Epithelial cell of prostate (primary cell): ENCODE measurements at places on chromosomes 4 and X.
A peak's percentile ranks its signal among the peaks of the same experiment; 100 is the strongest.

DNA sequence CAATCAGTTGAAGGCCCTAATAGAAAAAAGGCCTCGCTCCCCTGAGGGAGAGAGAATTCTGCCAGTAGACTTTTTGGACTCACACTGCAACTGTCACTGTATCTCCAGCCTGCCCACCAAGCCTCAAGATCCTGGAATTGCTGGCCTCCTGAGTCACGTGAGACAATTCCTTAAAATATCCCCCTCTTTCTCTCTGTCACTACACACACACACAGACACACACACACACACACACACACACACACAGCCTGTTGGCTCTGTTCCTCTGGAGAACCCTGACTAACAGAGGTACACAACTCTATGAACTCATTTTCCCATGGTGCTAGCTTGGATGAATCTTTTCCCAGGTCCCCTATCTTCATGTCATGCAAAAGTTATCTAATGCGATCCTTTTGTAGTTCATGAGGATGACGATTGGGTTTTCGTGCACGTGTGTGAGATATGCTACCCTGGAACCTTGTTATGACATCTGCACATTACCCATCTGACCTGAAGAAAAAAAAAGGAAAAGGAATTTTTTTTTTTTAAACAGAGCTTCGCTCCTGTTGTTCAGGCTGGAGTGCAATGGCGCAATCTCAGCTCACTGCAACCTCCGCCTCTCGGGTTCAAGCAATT is 13.7 kb downstream of the CLRN2 start:
- DNase-seq = no peak

DNA sequence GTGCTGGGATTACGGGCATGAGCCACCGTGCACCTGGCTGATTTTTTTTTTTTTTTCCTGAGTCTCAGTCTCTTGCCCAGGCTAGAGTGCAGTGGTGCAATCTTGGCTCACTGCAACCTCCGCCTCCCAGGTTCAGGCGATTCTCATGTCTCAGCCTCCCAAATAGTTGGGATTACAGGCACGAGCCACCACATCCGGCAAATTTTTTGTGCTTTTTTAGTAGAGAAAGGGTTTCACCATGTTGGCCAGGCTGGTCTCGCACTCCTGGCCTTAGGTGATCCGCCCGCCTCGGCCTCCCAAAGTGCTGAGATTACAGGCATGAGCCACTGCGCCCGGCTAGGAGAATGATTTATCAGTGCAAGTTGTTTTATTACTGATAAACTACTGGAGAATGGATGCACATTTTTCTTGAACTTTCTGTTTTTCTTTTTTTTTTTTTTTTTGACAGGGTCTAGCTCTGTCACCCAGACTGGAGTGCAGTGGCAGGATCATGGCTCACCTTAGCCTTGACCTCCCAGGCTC is 39.7 kb upstream of the DHRSX start:
- no peak for DNase-seq

GRCh38 chrX:47992095-47992380 is 11.8 kb downstream of the ZNF182 start:
- no peak for DNase-seq

GRCh38 chr4:182150645-182151044 is 92.6 kb upstream of the TENM3 start:
- DNase-seq = no peak

DNA sequence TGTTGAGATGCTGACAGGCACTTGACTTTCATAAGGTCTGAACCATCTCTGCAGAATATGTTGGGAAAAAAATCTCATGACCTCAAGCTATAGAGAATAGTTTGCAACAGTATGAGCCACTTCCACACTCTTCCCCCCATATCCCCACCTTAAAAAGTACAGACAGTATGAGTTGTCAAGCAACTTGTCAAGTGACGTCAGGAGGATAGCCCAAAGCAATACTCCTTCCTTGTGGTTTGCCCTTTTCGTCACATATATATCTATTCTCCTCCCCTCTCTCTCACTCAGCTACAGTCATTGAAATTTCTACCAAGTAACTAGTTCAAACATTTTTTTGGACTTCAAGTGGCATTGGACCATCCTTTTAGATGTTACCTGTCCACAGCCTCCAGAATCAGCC is 67.7 kb downstream of the MCF2 start:
- DNase-seq = no peak

DNA sequence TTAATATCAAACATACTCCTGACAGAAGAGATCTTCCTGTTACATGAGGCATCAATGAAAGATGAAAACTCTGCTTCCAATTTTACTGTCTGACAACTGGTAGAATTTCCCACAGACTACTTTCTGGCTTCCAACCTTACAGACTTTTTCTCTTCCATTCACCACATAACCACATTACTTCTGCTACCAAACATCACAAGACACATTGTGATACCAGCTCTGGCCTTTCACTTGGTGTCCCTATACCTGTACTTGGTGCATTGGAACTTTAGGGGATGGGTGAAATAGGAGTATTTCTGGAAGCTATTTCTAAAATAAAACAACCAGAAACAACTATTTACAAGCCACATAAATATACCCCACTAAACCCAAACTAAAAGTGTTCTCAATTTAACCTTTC is 20.5 kb downstream of the AMTN start:
- DNase-seq = no peak

DNA sequence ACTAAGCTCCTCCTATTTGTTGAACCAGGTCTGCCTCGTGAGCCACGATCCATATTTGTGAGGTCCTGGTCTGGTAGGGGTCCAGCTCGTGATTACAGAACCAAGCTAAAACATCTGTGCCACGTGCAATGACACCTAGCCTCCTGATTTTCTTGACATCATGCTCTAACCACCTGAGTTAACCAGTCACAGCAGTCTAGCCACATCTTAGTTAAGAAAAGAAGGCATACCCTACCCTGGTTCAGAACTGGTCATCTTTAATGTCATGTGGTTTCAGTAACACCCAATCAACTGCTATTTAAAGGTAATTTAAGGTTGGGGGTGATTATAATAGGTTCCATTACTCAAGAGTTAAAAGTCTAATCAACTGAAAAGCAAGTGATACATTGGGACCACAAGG is 28.4 kb downstream of the ARHGEF6 start:
- no peak for DNase-seq

DNA sequence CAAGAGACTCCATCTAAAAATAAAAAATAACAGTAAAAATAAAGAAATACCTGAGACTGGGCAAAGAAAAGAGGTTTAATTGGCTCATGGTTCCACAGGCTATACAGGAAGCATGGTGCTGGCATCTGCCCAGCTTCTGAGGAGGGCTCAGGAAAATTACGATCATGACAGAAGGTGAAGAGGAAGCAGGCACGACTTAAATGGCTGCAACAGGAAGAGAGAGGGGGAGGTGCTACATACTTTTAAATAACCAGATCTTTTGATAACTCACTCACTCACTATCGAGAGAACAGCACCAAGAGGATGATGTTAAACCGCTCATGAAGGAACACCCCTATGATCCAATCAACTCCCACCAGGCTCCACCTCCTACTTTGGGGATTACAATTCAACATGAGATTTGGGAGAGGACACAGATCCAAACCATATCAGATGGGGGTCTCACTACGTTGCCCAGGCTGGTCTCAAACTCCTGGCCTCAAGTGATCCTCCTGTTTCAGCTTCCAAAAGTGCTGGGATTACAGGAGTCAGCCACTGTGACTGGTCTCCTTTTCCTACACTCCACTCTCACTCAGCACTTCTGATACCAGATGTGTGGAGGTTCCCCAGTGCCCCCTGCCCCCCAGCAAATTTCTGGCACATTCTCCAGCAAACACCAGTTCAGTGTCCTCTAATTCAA is 11.9 kb upstream of the ZNF157 start:
- no peak for DNase-seq

DNA sequence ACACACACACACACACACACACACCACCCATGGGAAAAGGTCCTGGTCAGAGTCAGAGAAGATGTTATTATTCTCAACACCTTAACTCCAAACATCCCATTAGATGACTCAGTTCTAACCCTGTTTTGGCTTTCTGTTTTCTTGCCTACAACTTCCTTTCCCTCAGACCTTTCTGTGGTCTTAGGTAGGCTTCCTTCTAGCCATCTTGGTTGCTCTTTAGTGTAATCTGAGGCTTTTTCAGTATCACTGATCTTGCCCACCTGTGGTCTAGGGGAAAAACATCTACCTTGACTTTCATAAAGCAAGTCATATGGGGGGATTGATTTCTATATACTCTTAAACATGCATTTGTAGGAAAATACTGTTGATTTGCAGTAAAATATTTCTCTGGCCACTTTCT is 56.9 kb downstream of the ATG4A start:
- DNase-seq = no peak

- no peak for DNase-seq
Observed at GRCh38 chr4:105145903-105146275, 787 bp upstream of the TET2 start.

DNA sequence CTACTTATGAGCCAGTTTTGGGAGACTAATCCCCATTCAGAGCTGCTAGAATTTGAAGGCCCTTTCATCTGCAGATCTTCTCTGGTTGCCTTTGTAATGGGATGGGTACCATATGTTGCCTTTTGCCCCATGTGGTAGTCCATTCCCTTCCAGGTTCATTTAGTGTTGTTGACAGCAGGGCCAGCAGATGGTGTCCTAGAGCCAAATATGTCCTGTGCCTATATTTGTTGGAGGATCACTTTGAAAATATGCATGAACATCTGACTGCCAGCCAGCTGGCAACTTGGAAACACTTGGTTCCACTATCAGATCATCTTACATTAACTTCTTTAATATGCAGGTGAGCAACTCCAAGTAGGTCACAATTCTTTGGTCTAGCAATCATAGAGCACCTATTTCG is 30.4 kb downstream of the CFAP299 start:
- DNase-seq = peak; percentile 29

DNA sequence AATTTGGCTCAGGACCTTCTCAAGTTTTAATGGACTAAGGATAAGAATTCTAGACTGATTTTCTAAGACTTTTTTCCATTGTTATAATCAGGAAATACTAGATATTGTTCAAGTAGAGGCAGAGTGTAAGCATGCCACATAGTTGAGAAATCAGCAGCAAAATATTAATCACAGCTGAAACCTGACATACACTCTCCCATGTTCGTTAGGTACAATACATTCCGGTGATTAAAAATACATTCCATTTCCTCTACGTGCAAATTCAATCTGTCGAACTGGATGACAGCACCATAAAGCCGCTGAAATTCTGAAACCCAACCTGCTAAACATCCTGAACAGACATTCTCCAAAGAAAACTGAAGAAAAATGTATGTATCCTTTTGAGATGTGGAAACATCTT is 587.6 kb upstream of the DIPK2B start:
- no peak for DNase-seq

GRCh38 chr4:118981839-118982381 is 93.3 kb downstream of the SYNPO2 start:
- no peak for DNase-seq

- DNase-seq = no peak
Observed at GRCh38 chr4:152206185-152206584, 329.7 kb downstream of the FBXW7 start.

- no peak for DNase-seq
Observed at GRCh38 chr4:19756661-19757060, 495.0 kb upstream of the SLIT2 start.

GRCh38 chrX:10072786-10073568 is 83.8 kb upstream of the CLCN4 start:
- no peak for DNase-seq

GRCh38 chr4:109385260-109385659 is 48.4 kb upstream of the SEC24B start:
- DNase-seq = no peak

DNA sequence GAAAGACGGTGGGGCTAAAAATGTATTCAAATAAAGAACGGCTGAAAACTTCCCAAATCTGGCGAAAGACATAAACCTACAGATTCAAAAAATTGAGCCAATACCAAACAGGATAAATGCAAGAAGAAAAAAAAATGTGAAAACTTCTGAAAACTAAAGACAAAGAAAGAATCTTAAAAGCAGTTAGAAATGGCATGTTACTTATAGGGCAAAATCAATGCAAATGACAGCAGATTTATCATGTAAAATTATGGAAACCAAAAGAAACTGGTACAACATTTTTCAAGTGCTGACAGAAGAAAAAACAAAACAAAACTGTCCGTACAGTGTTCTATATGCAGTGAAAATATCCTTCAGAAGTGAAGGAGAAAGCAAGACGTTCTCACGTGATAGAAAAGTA is 239.0 kb downstream of the PDGFC start:
- DNase-seq = no peak

DNA sequence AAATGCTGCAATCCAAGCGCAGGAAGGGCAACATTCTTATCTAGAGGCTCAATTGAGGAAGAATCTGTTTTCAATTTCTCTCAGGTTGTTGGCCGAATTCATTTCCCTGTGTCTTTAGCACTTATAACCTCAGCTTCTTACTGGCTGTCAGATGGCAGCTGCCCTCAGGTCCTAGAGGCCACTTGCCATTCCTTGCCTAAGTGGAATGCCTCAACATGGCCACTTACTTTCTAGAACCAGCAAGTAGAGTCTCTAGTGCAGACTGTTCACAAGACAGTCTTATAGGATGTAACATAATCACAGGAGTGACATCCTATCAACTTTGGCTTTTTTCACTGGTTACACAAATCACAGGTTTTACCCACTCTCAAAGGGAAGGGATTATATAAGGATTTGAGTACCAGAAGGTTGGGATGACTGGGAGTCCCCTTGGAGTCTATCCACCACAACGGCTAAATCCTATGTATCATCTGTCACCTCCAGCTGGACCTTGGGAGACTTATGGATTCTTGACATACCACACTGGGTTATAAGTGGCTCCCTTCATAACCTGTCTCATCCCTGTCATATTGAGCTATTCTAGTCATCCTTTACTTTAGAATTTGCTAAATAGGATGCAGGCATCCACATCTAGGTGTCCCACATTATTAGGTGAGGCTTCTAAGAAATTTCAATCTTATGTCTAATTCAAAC is 297.9 kb upstream of the CTSO start:
- DNase-seq = no peak

DNA sequence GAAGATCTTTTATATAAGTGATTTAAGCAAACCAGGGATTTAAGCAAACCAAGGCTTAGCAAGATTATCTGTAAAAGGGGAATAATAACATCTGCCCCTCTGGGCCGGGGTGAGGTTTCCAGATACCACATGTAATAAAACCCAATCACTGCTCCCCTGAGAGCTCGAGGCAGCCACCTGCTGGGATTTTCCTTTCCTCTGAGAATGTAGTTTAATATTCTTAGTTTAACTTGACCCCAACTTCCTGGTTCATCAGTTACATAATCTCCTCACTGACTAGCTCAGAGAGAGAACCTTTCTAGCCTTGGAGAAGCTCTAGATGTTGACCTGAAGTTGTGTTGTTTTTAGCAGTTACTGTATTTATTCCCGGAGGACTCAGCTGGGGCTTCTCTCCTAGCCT is 322.4 kb downstream of the ARHGAP10 start:
- no peak for DNase-seq

DNA sequence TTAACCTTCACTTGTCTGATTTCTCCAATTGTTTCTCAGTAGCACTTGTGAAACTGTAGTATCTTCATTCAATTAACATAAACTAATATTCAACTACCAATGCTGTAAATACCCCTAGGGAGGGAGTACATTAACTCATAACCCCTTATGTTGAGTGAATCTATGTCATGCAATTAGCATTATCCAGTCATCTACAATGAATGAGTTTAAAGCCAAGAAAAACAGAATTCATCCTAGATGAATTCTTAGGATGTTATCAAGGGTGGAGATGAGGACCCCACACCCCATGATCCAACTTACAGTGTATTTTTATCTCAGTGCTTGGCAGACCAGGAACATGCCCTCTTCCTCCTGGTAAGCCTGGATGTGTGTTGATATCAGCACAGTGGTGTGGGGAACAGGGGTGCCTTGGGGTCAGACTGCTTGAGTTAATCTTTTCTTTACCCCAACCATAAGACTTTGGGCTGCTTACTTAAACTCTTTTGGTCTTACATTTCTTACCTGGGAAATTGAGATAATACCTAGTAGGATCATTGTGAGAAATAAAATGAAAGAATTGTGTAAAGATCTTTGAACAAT is 62.1 kb upstream of the SCOC start:
- DNase-seq = no peak
